H9 (cell line): ENCODE measurements at places on chromosomes 1 and 21. TPM values are rescaled to one million over a fixed set of nuclear protein-coding genes. Genes with fewer than 3 reads are reported as not detected.
A peak's percentile ranks its signal among the peaks of the same experiment; 100 is the strongest.

Gene SLC6A17
- 0.17 and 0.46 TPM in 2 replicates for total RNA-seq

Gene PLA2G2E
- total RNA-seq: not detected in 2 replicates

Gene MNDA
- total RNA-seq: not detected in 2 replicates

Gene EBNA1BP2
- 84.3 and 84.7 TPM in 2 replicates for total RNA-seq

Gene RNU1-3
- 1,874 and 2,051 TPM in 2 replicates for total RNA-seq

Gene TMEM52
- 9.6 and 11.3 TPM in 2 replicates for total RNA-seq

Gene SAMSN1
- 2.8 and 4.6 TPM in 2 replicates for total RNA-seq

Gene APOBEC4
- total RNA-seq: not detected in 2 replicates

Gene GPA33
- total RNA-seq: 0.11 TPM in 1 of 2 replicates, not detected in the other

Gene SLC1A7
- total RNA-seq: not detected in 2 replicates

Gene NEGR1
- 0.13 and 0.44 TPM in 2 replicates for total RNA-seq

Gene PLCH2
- 0.09 and 0.18 TPM in 2 replicates for total RNA-seq

Gene AMPD1
- not detected in 2 replicates for total RNA-seq

Gene COL11A1
- 7.0 and 7.5 TPM in 2 replicates for total RNA-seq

Gene EPHB2
- total RNA-seq: 8.3 and 9.5 TPM in 2 replicates

Gene CD5L
- not detected in 2 replicates for total RNA-seq

Gene C1orf141
- total RNA-seq: not detected in 2 replicates

- DNase-seq: no peak
Observed at GRCh38 chr1:200960948-200961340, 62.6 kb downstream of the KIF21B start.

GRCh38 chr1:227521782-227522181 is 41.6 kb upstream of the ZNF678 start:
- DNase-seq: no peak

- DNase-seq: no peak
Observed at GRCh38 chr1:98870959-98871903, 133.4 kb downstream of the PLPPR5 start.

GRCh38 chr1:185813401-185813979 is 79.3 kb downstream of the HMCN1 start:
- DNase-seq: no peak

- peak; percentile 78 for DNase-seq
Observed at GRCh38 chr1:9101510-9102146, 27.3 kb downstream of the GPR157 start.

DNA sequence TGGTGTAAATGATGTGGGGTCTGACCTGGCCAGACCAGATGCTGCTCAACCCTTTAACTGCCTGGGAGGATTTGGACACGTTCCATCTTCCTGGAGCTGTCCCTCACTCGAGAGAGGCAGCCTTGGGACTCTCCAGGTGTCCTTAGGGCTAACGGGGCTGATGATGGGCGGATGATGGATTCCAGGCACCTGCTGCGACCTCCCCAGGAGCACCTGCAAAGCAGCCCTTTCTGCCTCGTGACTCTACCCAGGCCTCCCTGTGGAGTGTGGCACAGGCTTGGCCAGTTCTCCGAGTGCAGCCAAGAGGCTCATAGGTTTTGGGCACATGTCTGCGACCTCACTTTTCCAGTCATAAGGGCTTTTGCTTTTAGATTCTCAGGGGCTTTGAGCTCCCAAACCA is 12.3 kb upstream of the TRIM17 start:
- DNase-seq: no peak

DNA sequence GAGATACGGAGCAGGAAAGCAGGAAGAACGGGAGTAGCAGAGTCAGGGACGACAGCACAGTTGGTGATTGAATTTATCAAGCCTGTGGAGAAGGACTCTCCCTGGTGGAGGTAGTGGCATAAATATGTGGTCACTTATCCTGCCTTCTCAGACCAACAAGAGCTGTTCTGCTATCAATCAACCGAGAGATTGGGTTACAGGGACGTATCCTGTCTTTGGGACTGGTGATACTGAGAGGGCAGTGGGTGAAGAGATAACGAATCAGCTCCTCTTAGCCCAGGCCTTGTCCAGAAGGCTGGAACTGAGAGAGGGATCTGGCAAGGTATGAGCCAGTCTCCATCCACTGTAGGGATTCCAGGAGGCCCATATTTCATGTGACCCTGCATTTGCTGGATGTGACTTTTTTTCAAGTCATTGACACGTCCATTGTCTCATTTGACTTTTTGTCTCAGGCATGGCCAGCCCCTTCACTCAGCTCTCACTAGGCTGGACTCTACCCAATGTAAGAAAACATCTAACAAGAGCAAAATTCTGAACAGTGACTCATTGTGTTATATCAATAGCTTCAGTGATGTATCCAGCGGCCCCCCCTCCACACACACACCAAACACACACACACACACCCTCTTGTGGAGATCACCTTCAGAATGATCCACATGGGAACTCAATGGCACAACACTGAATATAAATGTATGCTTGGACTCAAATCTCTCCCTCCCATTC is 11.3 kb downstream of the C1orf116 start:
- DNase-seq: no peak

- peak; percentile 32 for DNase-seq
Observed at GRCh38 chr1:30908696-30909364, at the start of gene SDC3. Gene SDC3, minus strand, starts transcription at chr1:30908758. Its CDS starts 172 bp downstream, at chr1:30908586.

GRCh38 chr21:41648591-41649031 is 118.2 kb downstream of the RIPK4 start:
- no peak for DNase-seq

GRCh38 chr21:45518742-45519141 is 23.5 kb downstream of the SLC19A1 start:
- no peak for DNase-seq

- no peak for DNase-seq
Observed at GRCh38 chr21:16594191-16594590, 864.4 kb downstream of the USP25 start.

- DNase-seq: no peak
Observed at GRCh38 chr1:221778535-221779142, 36.8 kb upstream of the DUSP10 start.

DNA sequence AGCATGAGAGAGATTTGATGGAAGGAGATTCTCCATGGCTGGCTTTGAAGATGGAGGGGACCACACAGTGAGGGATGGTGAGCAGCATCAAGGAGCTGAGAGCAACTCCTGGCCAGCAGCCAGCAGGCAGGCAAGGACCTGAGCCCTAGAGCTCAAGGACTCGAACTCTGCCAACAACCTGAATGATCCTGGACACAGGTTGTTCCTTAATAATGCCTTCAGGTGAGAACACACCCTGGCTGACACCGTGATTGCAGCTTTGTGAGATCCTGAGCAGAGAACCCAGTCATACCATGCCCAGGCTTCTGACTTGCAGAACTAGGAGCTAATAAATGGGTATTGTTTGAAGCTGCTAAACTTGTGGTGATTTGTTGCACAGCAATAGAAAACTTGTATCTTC is 183.1 kb downstream of the LMX1A start:
- DNase-seq: no peak

DNA sequence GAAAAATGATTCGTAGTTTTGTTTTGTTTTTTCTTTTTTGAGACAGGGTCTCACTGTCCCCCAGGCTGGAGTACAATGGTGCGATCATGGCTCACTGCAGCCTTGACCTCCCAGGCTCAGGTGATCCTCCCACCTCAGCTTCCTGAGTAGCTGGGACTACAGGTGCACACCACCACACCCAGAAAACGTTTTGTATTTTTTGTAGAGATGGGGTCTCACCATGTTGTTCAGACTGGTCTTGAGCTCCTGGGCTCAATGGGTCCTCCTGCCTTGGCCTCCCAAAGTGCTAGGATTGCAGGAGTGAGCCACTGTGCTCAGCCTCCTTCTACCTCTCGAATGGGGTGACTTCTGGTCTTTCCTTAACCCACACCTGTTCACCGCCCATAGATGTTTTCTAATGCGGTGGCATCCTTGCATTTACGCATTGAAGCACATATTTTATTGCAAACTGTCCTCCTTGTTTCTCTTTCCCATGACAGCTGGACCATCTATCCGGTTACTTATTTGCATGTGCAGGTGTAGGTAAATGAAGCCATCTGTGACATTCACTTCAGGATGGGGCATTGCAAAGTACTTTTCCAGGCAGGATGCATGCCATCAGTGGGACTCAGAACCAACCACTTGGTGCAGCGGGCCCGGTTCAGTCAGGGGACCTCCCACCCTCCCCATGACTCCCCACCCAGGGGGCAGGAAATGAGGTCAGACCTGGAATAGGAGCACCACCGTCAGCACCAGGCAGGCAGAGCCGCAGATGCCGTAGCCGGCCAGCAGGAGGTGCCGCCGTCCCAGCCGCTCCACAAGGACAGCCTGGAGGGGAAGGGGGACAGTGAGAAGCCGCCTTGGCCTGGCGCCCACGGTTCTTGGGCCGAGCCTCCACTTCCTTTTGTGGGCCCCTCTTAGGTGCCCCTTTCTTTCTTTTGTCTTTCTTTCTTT is 16.5 kb downstream of the SLC2A7 start:
- peak; percentile 92 for DNase-seq

DNA sequence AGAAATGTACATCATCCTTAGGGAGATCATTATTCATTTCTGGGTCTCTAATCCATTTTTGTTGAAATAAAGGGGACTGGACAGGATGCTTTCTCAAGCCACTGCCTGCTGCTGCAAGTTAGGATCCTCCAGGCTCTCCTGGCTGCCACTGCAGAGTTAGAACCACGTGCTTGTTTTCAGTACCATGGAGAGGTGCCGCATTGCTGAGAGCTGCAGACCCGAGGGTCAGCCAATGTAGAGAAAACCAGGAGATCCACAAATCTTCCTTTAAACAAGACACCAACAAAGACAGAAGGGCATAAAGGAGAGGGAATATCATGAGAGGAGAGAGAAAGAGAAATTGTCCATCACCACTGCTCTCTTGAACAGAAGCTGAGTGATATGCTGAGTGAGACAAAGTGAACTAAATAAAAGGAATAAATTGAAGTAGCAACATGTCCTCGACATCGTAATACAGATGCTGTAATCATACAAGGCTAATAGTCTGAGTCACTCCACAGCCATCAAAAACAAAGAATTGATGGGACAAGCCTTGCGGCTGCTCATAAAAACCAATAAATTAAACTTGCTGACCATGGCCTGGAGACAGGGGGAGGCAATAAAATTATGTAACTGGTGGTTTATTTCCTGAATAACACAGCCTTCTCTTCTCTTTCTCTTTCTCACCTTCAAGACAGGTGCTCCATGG is 255.7 kb downstream of the OMA1 start:
- peak; percentile 69 for DNase-seq

DNA sequence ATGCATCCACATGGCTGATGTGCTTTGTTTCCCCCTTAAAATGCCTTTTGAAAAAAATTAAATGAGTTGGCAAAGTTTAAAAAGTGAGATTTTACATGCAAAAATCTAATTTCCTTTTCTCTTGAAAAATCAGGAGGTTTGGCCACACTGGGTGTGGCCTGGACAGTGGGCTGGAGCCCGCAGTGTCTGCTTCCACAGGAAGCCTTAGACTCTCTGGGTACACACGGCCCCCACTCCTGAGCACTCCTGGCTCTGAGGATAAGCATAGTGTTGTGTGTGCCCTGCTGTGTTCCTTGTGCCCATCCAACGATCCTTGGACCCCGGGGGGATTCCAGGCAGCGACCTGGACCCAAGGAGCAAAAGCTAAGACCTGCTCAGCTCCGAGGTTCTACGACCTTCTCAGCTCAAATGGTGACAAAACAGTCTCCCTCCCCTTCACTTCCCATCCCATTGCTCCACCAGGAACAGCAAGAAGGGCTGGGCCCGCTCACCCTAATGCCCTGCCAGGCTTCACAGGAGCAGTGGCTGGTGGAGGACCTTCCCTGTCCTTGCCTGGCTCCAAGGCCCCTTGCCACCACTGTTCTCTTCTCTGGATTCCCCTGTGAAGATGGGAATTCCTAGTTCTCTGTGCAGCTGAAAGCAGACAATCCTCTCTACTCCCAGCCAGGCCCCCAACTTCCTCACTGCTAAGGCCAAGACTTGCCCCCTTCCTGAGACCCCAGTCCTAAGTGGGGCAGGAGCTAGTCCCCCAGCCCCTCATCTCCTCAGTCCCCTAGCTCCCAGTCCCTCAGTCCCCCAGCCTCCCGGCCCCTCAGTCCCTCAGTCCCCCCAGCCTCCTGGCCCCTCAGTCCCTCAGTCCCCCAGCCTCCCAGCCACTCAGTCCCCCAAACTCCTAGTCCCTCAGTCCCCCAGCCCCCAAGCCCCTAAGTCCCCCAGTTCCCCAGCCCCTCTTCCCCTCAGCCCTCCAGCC is 395.8 kb downstream of the PTPRU start:
- DNase-seq: peak; percentile 18

DNA sequence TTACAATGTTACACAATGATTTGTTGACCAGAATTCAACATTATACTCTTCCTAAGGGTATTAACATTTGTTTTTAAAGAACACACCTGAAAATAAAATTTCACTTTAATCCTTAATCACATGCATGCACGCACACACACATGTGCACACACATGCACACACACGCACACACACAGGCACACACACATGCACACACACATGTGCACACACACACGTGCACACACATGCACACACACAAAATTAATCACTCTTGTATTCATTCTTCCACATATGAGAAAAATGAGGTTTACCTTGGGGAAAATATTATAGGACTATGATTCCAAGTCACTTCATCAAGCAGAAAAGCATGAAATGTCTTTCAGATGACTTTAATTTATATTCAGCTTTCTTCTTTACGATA is 331.8 kb upstream of the PLD5 start:
- DNase-seq: no peak

DNA sequence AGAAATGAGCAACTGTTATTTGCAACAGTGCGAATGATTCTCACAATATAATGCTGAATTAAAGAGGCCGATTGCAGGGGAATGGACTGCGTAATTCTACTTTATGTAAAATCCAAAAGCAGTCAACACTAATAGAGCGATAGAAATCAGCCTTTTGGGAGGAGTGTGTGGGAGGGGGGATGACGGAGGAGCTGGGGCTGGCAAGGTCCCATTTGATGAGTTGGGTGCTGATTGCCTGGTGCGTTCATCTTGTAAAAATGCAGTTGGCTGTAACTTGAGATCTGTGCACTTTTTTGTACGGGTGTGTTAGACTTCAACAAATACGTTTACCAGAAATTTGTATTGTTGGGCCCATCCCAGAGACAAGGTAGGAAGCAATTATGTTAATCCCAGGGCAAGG is 20.7 kb downstream of the TNFRSF8 start:
- no peak for DNase-seq

- peak; percentile 24 for DNase-seq
Observed at GRCh38 chr1:228964178-228965089, 229.2 kb downstream of the RHOU start.

DNA sequence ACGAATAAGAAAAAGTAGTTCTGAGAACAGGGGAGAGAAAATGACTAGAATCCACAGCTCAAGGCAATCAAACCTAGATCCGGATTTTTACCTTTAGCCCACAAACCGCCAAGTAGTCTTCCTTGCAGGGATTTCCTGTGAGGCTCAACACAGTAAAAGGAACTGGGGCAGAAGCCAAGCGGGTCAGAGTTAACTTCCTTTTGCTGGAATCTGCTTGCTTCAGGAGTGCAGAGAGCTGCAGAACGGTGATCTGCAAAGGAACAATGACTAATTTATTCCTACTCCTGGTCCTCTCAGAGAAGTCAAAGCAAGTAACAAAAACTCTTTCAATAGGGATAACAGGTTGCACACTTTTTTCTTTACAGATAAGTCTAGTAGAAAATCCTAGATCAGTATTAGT is 53.4 kb downstream of the UBR4 start:
- no peak for DNase-seq

- DNase-seq: no peak
Observed at GRCh38 chr1:201347498-201348210, 29.8 kb downstream of the TNNT2 start.

- peak; percentile 24 for DNase-seq
Observed at GRCh38 chr1:30527511-30528140, 195.8 kb downstream of the MATN1 start.

GRCh38 chr1:201214461-201214860 is 23.8 kb downstream of the IGFN1 start:
- DNase-seq: peak; percentile 58

GRCh38 chr1:19974822-19975416 is 4.5 kb downstream of the PLA2G2A start:
- DNase-seq: peak; percentile 78

GRCh38 chr21:41152147-41152546 is 15.8 kb upstream of the BACE2 start:
- no peak for DNase-seq
